RCC 7860 (cell line): ENCODE measurements at places on chromosomes 1 and 21.

- no peak for DNase-seq
Observed at GRCh38 chr1:24764848-24765247, 19.6 kb downstream of the CLIC4 start.

GRCh38 chr1:181718034-181718433, 234.7 kb downstream of the CACNA1E start:
- DNase-seq: no peak

DNA sequence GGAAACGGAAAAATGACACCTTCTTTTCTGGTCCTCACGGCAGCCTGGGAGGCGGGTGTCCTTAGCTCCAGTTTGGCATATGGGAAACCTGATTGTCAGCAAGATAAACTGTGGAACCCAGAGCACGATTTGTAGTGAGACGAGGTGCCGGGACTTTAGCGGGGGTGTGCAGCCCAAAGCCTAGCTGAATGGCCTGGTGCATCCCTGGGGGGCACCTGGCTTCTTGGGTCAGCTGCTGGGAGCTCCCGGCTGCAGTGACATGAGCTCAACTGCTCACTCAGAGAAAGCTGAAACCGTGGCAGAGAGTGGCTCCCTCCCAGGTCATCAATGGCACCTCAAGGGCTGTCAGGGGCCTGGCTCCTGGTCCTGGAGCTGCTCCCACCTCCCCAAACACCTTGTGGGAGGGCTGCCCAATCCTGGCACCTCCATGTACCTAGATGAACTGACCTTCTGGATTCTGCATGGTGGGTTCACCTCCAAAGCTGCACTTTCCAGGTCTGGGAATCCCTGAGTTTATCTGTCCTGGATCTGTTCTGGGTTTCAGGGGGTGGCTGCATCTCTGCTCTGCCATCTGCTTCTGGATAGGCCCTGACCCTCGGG, 260.5 kb downstream of the MATN1 start:
- DNase-seq: no peak

- DNase-seq: no peak
Observed at GRCh38 chr1:60283690-60284089, 210.1 kb upstream of the C1orf87 start.

GRCh38 chr1:183739741-183740271, 65.1 kb upstream of the RGL1 start:
- DNase-seq: no peak

GRCh38 chr1:18322368-18323032, 158.2 kb upstream of the KLHDC7A start:
- no peak for DNase-seq

- DNase-seq: peak; percentile 31
Observed at GRCh38 chr1:201119206-201120197, 7.3 kb upstream of the CACNA1S start.

DNA sequence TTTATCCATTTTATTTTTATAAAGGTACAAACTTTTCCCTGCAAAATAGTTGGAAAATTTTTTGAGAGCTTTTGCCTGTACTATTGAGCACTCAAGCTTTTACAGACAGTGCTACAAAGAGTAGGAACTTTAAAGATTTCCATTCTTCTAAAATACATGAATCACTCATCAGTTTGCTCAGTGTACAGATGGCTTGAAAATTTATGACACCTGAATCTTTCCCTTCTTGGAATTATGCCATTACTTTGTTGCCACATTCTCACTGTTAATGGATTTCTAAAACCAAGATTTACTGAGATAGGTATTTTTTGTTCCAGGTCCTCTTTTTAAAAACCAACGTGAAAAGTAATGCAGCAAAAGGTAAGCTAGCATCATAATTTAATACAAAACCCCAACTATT, 76.0 kb downstream of the GPATCH2 start:
- DNase-seq: no peak

DNA sequence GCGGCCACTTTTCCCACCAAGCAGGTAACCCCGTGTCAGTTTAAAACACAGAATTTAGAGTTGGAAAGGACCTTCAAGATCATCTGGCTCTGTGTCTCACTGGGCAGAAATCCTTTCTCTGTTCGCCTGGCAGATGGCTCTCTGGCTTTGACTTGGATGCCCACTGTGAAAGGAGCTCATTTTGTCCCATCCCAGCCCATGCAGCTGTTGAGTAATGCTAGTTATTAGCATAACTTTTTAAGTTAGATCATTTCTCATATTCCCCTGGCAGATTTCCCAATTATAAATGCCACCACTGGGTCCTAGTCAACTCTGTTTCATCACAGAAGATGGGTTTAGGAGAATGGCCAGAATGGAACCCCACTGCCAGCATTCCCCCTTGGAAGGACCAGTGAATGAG, 55.9 kb downstream of the SLC35F3 start:
- DNase-seq: no peak

GRCh38 chr21:37762606-37763005, 153.7 kb downstream of the KCNJ6 start:
- DNase-seq: no peak

- no peak for DNase-seq
Observed at GRCh38 chr21:21605521-21605920, 607.3 kb downstream of the NCAM2 start.

- DNase-seq: no peak
Observed at GRCh38 chr1:67863637-67864036, 30.4 kb upstream of the GNG12 start.

GRCh38 chr1:162023181-162023546, 505 bp downstream of the OLFML2B start:
- DNase-seq: no peak

GRCh38 chr1:150151291-150152181, 1.8 kb downstream of the PLEKHO1 start:
- DNase-seq: no peak

DNA sequence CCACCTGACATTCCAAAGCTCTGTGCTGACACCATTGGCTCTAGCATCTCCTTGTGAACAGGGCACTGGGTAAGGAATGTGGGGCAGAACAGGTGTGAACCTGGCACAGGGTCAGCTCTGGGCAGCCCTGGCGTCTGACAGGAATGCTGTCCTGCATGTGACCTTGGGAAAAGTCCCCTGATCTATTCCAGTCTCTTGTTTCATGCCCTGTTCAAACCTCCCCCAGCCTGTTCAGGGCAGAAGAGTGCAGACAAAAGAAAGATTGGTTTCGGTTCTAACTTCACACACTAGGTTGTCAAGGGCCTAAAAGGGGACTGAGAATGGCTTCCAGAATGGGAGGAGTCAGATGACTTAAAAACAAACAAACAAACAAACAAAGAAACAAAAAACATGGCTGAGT, 27.6 kb upstream of the SDHB start:
- no peak for DNase-seq

DNA sequence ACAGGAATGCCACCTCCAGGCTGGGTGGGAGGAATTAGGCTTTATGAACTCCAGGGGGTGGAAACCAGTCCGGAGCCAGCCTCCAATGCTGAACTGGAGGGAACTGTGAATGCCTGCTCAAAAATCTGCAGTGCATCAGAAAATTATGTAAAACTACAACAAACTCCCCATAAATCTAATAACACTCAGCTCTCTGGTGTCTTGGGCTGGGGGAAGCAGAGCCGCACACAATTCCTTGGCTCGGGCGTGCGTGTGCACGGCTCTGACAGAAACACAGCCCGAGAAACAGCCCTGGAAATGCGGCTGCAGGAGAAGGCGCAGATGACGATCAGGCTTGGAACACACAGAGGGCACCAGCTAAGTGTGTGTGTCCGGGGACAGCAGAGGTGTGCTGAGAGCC, 127.6 kb upstream of the VAMP3 start:
- no peak for DNase-seq

- no peak for DNase-seq
Observed at GRCh38 chr1:183721041-183721440, 67.9 kb upstream of the APOBEC4 start.

- no peak for DNase-seq
Observed at GRCh38 chr1:223642237-223642636, 23.3 kb downstream of the CAPN8 start.

- no peak for DNase-seq
Observed at GRCh38 chr1:32474954-32475353, 10.1 kb downstream of the ZBTB8B start.

DNA sequence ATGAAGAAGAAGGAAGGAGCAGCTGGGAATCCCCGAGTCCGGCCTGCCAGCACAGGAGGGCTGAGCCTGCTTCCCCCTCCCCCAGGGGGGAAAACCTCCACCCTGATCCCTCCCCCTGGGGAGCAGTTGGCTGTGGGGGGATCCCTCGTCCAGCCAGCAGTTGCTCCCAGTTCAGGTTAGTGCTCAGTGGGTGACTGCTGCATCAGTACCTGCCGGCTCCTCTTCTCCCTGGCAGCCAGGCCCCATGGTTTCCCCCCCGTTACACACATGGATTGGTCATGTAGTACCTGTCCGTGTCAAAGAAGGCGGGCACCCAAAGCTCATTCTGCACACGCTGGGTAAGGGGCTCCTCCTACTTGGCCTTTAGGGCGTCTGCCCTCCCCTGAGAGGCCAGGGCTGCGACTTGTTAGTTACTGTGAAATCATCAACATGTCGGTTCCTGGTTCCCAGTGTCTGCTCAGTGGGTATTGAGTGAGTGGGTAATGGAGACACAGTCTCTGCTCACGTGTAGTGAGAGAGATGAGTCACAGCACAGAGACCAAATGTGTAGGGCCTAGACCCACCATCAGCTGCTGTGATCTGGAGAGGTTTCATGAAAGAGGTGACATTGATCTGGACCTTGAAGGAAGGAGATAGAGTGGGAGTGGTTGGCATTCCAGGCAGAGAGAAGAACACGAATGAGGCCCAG, 11.5 kb downstream of the NECAP2 start:
- no peak for DNase-seq

DNA sequence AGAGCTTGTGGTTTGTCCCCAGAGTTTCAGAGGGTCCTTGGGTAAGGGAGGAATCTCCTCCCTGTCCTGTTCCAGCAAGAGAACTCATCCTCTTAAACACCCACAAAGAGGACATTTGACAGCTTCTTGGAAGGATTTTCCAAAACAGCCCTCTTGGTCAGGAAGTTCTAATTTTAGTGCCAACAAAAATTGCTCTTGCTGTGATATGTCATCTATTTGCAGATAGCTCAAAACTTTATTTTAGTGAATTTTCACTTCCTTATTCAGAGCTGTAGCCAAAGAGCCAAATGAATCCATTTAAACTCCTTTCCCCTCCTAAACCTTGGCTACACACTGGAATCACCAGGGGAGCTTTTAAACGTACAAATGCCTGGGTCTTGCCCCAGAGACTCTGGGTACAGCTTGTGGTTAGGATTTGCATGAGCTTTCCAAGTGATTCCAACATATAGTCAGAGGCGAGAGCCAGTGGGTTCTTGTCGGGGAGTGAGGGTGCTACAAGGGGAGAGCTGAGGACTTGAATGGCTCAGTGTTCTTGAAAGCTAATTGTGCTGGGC, 11.8 kb upstream of the RASSF5 start:
- DNase-seq: no peak

GRCh38 chr1:199472978-199473377, 554.5 kb upstream of the NR5A2 start:
- DNase-seq: no peak

DNA sequence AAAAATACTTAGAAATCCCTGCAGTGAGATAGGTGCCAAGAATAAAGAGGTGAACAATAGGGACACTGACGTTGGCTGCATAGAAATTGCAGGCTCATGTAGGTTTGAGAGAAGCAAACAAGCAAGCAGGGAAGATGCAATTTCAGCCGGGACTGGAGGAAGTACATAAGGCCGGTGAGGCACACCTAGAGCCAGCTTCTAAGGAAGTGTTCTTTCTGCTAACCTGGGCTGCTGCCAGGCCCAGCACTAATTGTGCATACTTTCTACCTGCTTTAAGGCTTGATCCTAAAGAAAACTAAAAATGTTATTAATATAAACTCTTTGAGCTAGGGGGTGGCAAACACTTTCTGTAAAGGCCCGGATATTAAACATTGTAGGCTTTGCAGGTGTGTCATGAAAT, 71.0 kb downstream of the LMO4 start:
- no peak for DNase-seq

GRCh38 chr1:33159577-33159976, 22.3 kb downstream of the TRIM62 start:
- DNase-seq: no peak

GRCh38 chr1:171581766-171582165, 40.3 kb upstream of the MYOCOS start:
- no peak for DNase-seq

- DNase-seq: no peak
Observed at GRCh38 chr1:230379928-230380327, 46.2 kb downstream of the PGBD5 start.

- no peak for DNase-seq
Observed at GRCh38 chr1:197468543-197469175, 200.6 kb downstream of the CRB1 start.

- no peak for DNase-seq
Observed at GRCh38 chr21:41945982-41946381, 7.8 kb downstream of the C2CD2 start.

DNA sequence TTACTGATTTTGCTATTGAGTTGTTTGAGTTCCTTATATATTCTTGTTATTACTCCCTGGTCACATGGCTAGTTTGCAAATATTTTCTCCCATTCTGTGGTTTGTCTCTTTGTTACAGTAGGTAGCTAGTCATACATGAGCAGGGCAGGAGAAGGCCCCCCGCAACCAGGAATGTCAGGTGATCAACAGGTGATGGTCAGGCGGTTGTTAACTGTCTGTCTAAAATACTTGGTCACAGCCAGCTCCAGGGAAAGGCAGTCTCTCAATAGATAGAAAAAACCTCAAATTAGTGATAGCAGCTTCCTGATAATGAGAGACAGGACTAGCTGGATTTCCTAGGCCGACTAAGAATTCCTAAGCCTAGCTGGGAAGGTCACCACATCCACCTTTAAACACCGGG, 217.9 kb downstream of the RHOU start:
- no peak for DNase-seq

- peak; percentile 31 for DNase-seq
Observed at GRCh38 chr1:119367432-119368124, 1.0 kb upstream of the HAO2 start.

DNA sequence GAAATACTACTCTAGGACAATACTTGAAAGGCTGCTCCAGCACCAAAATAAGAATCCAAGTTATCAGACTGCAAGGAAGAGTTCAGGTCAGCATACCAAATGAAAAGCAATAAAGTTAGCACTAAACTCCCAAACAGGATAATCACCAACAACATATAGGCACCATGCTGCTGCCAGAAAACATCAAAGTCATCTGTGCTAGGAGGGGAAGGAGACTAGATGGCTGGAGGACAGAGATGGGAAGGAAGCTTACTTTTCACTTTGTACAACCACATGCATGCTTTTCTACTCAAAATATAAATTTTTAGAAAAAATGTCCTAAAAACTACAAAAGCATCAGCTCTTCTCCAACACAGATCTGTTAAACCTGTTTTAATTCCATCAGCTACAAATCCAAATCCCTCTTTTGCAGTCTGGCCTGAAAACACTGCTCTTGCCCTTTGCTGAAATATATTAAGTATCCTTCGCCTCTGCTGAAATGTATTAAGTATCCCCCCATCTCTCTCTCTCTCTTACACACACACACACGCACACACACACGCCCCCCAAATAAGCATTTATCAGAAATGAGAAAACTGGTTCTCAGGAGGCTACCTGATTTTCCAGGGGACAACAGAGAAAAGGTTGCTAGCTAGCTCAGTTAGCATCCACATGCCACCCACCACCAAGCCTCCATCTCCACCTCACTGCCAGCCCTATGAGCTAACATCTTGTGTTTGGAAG, 1.5 kb downstream of the GATAD2B start:
- DNase-seq: no peak
